ENCODE measurements at places on chromosomes 2 and 18.

DNA sequence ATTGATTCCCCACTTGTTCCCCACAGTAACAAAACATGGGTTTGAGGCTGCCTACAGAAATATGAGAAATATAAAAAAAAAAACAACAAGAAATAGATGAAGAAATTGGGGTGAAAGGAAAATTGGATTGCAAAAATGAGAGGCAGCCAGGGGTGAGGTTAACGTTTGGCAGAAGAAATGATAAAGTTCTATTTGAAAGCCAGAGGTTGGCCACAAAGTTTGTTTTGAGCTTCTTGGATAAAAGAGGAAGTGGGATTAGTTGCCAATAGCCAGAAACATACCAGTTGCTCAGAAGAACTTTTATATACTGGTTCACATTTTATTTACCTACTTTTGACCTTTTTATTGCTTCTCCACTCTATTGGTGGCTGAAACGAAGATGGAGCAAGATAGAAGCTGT is 67.5 kb downstream of the FASTKD2 start:
- DNase-seq, result no peak

DNA sequence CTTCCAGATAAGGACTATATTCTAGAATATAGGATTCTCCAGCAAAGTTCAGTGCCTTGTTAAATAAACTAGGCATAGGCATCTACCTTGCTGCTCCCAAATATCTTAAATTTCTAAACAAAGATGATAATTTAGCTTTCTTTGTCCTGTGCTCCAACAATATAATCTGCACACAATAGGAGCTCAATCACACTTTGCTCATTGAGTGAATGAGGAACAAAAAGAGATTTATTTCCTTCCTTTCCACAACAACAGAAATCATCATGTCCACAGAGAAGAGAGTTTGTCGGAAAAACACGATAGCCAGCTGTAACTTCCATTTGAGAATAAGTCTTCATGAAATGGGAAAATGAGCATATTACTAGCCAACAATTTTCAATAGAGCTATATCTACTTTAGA is 256.7 kb downstream of the TCF4 start:
- no peak for DNase-seq

DNA sequence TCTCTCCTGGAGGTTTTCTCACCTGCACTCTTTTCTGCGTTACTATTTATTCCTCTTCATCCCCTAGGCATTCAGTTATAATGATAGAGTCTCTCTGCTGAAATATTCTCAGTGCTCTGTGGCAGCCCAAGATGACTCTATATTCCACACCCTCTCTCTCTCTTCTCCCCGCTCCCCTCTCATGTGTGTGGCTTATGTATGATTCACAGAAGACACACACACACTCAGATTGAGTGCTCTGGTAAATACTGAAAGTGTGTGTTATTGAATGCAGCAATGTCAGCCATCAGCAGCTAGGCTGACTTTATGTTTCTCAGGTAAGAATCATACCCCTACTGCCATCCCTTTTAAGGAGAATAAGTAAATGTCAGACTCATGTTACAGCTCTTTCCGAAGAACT is 201.2 kb downstream of the SLC4A10 start:
- no peak for DNase-seq

- DNase-seq, result no peak
Measured at GRCh38 chr18:24494586-24494985, 34.1 kb downstream of the HRH4 start.

GRCh38 chr2:144663207-144663606 is 143.3 kb upstream of the ZEB2 start:
- DNase-seq, result no peak

- DNase-seq, result no peak
Measured at GRCh38 chr2:208006337-208006736, 19.0 kb downstream of the PLEKHM3 start.

- peak; percentile 8 for DNase-seq
Measured at GRCh38 chr18:26051843-26052242, 38.6 kb downstream of the SS18 start.

All from NCI-H1417 treated with DMSO at 0.1 percent for 48 hours (cell line).